ENCODE measurements at places on chromosomes 7 and 10.

DNA sequence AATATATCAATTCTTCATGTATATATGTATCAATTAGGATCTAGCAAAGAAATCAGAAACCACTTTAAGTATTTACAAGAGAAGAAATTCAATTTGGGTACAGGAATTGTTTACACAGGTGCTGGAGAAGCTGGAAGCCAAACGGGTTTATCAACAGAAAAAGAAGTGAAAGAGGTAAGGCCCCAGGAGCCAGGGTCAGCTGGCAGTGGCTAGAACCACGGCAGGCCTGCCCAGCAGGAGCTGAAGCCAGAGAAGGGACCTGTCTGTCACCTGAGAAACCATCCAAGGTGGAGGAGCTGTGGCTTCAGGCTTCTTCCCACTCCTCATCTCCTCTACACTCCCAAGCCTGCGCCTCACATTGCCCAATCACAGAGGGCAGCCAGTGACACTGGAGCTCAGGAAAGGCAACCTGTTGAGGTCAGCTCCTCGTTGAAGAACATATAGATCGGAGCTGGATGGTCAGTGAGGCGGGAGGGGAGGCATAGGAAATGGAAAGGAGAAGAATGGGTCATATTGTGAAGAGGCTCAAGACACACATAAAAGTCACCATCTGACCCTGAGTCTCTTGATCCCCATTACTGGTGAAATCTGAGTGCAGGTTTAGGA is 182.6 kb downstream of the REEP3 start:
- DNase-seq = no peak

DNA sequence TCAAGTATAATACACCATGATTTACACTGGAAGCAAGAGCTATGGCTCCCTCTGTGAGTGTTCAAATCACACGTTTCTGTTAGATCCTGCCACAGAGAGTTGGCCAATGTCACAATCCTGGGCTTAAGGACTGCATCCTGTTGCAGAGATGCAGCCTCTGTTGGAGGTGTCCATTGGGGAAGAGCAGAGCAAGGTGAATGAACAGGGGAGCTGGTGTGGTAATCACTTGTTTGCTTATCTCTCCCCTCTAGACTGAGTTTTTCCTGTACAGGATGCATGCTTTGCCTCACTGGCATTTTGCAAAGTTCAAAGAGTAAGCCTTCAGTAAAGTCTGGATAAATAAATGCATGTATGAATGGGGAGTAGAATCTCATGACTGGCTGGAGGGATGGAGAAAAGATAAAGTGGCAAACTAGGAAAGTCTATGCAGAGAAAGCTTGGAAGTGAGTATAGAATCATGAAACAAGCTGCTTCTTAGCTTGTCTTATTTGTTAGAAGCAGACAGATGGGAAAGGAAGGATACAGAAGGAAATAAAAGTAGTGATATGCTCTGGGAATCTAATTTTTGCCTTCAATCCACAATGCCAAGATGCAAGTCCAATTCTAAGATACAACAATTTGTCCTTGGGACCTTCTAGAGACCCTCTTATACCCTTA is 605.9 kb downstream of the KCNMA1 start:
- no peak for DNase-seq

DNA sequence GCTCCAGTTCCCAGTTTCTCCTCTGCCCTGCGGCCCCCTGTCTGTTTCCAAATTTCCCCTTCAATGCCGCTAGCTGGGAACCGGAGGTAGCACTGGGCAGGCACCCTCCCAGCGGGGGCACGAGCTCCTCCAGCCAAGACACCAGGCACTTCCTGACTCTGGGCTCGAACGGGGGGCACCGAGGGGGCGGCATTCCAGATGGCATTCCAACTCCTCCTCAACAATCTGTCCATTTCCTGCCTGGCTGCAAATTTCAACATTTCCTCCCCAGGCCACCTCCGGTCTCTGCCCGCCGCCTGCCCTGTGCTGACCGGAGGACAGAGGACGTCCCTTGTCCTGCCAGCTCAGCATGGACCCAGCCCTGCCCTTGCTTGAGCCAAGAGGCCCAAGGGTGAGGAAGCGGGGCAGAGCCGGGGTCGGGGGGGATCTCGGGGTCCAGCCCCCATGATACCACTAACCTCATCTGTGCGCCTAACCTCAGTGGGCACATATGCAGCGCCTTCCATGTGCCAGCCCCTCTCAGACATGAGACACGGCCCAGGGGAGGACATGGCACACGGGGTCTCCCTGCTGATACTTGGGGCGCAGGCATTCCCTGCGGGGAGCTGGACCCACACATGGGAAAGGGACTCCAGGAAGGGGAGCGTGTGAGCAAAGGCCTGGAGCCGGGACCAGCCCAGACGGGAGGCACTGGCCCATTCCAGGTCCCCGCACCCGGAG is 58.0 kb downstream of the PDGFA start:
- peak; percentile 40 for DNase-seq

- no peak for DNase-seq
Measured at GRCh38 chr7:117951691-117952280, 78.5 kb upstream of the CTTNBP2 start.

DNA sequence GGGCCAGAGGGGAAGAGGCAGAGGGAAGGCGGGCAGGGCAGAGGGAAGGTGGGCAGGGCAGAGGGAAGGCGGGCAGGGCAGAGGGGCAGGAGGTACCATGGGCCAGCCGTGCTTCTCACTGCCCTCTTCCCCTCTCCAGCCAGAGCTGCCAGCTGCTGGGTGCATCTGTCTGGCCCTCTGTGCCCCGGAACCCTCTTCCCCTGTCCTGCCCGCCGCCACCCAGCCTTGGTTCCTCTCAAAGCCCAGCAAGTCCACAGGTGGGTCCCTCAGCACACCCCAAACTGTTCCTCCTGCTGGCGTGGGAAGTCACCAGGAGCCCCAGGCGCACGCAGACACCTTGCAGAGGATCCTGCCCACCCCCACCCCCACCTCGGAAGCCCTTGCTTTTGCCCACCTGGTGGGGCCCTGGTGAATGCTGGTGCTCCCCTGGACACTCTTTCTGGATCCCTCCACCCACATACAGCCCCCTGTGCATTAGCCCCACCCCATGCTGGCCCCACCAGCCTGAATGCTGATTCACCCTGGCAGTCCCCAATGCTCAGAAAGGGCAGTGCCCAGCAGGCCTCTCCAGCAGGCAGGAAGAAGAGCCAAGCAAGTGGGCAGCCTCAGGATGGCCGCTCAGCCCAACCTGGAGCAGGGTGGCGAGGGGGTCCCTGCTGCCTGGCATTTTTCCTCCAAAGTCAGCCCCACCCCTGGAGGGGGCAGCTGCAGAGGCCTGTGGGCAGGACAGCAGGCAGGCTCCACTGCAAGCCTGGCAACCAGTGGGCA is 1.9 kb upstream of the PWWP2B start:
- DNase-seq = no peak

DNA sequence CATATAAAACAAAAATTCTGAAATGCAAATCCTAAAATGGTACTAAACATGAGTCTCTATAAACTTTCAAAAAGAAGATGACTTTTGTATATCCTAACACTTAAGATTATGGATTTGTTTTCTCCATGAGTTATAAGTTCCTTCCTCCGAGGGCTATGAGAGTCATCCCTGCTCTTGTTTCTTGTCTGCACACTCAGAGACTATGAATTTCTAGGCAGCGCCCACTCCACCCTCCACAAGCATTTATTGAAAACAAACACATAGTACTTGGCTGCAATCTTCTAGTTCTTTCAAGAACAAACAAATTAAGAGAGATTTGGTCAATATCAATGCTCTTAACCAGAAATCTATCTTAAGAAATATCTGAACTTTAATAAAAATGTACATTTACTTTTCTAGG is 211.7 kb downstream of the DKK1 start:
- peak; percentile 29 for DNase-seq

GRCh38 chr10:33893506-33893905 is 559.0 kb upstream of the NRP1 start:
- DNase-seq = peak; percentile 20

GRCh38 chr10:24435374-24435773 is 226.4 kb downstream of the KIAA1217 start:
- DNase-seq = no peak

All from endothelial cell of umbilical vein (primary cell).